ENCODE measurements at places on chromosomes 7 and 10.

DNA sequence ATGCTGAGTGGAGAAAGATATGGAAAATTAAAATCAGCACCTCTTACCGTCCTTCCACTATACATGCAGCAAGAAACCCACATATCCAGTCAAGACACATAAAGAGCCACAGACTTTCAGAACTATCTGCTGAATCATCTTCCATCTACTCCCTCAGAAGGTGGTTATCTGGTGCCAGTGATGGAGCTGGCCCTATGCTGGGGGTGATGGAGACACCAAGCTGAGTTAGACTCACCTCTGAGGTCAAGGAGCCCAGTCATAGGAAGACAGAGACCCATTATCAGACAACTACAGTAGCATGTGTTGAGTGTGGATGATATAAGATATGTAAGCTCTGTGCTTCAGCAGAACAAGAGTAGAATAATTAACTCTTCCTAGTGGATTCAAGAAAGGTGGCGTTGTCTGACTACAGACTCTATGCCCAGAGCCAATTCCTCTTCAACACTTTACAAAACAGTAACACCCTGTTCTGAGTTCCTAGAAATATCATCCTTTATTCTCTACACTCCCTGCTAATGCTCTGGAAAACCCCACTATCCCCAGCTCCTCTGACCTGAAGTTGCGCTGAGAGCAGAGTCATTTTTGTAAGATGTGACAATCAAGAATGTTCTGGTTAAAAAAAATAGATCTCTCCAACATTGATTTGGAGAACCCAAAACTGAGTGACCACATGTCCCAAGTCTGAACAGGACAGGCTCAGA lies 14.3 kb downstream of the CYP3A5 start:
- no peak for DNase-seq

DNA sequence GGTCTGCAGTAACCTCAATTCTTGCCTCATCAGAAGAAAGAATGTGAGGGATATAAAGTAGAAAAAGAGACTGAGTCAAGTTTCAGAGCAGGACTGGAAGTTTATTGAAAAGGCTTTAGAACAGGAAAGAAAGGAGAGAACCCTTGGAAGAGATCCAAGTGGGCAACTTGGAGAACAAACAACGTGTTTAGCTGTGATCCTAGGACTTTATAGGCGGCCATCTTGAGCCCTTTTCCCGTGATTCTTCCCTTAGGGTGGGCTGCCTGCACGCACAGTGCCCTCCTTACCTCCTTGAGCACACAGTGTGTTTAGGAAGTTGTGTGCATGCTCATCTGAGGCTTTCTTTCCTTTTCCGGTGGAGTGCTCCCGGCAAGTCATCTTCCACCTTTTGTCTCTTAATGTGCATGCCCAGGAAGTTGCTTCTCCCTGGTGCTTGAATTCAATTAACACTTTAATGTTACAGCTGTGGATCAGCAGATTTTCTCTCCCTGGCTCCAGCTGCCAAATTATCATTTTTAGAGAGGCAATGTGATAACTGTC lies 59.8 kb downstream of the ENTPD1 start:
- no peak for DNase-seq

- no peak for DNase-seq
Observed at GRCh38 chr10:129411393-129411705, 55.7 kb upstream of the MGMT start.

DNA sequence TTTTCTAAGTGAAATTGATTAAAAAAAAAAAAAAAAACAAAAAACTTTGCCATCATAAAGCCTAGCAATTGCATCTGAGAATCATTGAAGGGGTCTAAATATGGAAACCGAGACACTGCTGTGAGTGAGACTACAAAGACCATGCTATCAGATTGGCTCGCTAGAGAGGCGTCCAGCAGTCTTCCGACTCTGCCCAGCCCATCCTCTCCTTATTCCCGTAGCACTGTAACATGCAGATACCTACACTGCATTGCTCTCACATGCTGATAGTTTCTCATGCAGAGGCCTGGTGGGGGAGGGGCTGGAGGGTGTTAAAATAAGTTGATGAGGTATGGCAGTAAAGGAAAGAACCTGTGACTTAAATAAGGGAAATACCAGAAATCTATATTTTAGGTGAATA lies 130.7 kb downstream of the NRF1 start:
- no peak for DNase-seq

- no peak for DNase-seq
Observed at GRCh38 chr7:51222916-51223315, 93.7 kb downstream of the COBL start.

DNA sequence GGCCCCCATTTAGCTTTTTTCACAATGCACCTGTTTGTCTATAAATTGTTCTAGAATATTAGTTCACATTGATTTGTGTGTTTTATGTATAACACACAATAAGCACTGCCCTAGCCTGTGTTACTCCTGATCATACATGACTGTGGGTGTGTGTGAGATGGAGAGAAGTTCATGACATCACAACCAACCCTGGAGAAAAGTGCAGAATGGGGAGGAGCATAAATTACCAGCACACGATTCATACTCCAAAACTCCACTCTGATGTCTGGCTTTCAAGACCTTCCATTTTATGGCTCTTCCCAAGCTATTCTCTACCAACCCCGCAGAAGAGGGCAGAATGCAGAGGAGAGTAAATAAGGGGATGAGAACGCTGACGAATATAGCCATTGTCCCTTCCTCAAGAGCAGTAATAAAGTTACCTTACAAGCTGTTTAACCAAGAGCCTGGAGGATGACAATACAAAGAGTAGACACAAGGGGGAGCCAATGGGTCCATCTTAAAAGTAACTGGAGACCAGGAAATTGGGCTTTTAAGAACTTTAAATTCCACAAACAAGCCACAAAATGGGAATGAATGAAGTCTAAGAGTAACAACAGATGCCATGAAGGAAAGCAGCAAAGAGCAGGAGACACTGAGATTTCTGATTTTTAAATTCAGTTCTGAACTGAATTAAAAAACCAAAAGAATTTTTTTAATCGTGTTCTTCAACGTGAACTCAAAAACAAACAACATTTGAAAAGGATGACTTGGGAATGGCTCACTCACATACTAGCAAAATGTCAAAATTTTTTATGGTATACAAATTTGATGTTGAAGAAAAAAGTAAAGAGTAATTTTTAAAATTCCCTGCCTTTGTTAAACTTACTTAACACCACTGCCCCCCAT lies 159.6 kb downstream of the PARD3 start:
- DNase-seq, result no peak

DNA sequence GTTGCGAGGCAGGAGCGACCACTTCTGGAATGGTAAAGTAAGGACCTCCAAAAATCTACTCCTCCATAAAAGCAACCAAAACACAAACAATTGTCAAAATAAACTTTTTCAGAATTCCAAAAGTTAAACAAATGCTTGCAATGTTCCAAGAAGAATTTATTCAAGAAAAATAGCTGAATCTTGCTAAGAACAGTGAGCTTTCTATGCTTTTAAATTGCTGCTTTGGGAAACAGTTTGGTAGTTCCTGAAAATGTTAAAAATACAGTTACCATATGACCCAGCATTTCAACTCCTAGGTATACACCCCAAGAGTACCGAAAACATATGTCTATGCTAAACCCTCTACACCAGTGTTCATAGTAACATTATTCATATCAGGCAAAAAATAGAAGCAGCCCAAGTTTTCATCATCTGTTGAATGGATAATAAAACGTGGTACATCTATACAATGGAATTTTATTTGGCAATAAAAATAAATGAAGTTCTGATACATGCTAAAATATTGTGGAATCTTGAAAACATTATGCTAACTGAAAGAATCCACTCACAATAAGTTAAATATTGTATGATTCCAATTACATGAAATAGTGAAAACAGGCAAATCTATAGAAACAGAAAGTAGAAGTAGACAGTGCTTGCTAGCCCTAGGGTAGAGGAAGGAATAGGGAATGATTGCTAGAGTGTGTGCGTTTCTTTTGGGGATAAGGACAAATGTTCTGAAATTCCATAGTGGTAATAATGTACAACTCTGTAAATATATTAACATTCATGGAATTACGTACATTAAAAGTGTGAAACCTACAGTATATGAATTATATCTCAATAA lies 57.0 kb downstream of the LRRN3 start:
- no peak for DNase-seq

- peak; percentile 89 for DNase-seq
Observed at GRCh38 chr10:97333601-97334369, 744 bp downstream of the FRAT2 start.

DNA sequence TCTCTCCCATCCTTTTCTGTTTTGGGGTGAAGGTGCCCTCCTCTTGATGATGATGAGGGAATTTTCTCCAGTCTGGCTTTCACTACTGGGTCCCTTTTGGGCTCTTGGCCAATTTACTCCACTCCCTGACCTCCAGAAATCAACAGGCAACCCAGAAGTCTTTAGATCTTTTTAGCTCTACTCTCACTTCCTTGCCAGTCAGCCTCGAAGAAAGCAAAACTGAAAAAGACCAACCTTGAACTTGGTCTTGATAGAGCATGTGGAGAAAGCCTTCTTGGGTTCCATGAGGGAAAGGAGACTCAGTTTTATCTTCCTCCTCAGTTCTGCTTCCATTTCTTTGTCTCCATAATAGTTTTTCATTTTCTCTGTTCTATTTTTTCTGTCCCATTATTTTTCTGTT lies 91.4 kb upstream of the NPVF start:
- no peak for DNase-seq

DNA sequence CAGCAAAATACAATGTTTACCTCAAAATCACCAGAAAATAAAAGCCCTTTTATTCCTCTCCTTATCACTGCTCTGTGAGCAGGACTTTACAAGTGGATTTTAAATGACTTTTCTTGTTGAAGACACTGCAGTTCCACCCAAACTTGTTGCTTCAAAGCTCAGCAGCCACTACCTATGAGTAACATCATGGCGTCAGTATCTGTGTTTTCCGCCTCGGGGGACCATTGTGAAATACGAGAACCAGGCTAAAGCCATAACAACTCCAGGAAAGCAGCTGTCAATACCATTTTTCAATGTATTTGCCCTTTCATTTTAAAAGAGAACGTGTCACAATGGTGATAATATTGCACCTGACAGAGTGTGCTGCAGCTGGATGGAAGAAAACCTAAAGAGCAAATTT lies 284.0 kb upstream of the RNF32 start:
- no peak for DNase-seq

- no peak for DNase-seq
Observed at GRCh38 chr10:73801253-73801590, 10.2 kb downstream of the NDST2 start.

Measured in posterior cingulate gyrus (tissue), 11 donors.